Breast epithelium (tissue), 4 donors: ENCODE measurements at places on chromosomes 4 and X. TPM values are rescaled to one million over a fixed set of nuclear protein-coding genes. Genes with fewer than 3 reads are reported as not detected.
A peak's percentile ranks its signal among the peaks of the same experiment; 100 is the strongest.

DNA sequence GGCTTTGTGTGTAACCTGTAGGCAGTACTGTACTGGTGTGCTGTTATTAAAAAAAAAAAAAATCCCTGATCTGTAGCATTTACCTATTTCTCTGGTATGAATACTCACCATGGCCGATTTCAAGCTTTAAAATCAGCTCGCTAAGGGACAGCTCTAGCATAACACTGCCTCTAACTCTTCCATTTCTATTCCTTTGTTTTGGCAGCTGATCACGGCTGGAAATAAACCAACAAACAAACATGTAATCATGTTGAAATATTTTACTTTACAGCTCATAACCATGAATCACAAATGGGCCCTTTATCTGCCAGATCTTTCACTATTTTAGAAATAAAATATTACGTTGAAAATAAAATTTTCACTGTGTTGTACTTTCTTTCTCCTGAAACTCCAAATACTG, 60.5 kb upstream of the IL15 start:
- no peak overlapping the region for H3K27ac ChIP-seq
- no peaks in the 10 kb centered on the region for H3K4me1 ChIP-seq
- H3K27me3 ChIP-seq = no peaks in the 10 kb centered on the region
- DNase-seq = no peak

Gene MAB21L2
- total RNA-seq = 0.15 TPM

- H3K36me3 ChIP-seq = no peaks in the 10 kb centered on the region
- H3K27me3 ChIP-seq = no peaks in the 10 kb centered on the region
- H3K4me3 ChIP-seq = no peak overlapping the region
- H3K4me1 ChIP-seq = no peaks in the 10 kb centered on the region
- no peak overlapping the region for H3K27ac ChIP-seq
- DNase-seq = no peak
Measured at GRCh38 chr4:52202251-52202779, 151.2 kb downstream of the SPATA18 start.

Gene OTC
- total RNA-seq = 0.29 TPM

GRCh38 chr4:40283968-40284367, 51.2 kb upstream of the CHRNA9 start:
- H3K27ac ChIP-seq = no peak overlapping the region
- H3K4me3 ChIP-seq = no peak overlapping the region
- H3K27me3 ChIP-seq = no peaks in the 10 kb centered on the region
- H3K4me1 ChIP-seq = no peaks in the 10 kb centered on the region
- no peak for DNase-seq

Gene GLRA3
- 0.16 TPM for total RNA-seq

GRCh38 chrX:45714866-45715265, 514.2 kb upstream of the DIPK2B start:
- H3K4me3 ChIP-seq = no peak overlapping the region
- H3K27me3 ChIP-seq = peaks cover 27% of the 10 kb centered on the region
- DNase-seq = no peak
- no peaks in the 10 kb centered on the region for H3K36me3 ChIP-seq

- no peaks in the 10 kb centered on the region for H3K4me1 ChIP-seq
- no peak for DNase-seq
- H3K27ac ChIP-seq = no peak overlapping the region
- H3K4me3 ChIP-seq = no peak overlapping the region
Measured at GRCh38 chrX:103817502-103817901, 14.6 kb downstream of the RAB9B start.

Gene STPG2
- 1.6 TPM for total RNA-seq

Gene PPEF1
- total RNA-seq = not detected

DNA sequence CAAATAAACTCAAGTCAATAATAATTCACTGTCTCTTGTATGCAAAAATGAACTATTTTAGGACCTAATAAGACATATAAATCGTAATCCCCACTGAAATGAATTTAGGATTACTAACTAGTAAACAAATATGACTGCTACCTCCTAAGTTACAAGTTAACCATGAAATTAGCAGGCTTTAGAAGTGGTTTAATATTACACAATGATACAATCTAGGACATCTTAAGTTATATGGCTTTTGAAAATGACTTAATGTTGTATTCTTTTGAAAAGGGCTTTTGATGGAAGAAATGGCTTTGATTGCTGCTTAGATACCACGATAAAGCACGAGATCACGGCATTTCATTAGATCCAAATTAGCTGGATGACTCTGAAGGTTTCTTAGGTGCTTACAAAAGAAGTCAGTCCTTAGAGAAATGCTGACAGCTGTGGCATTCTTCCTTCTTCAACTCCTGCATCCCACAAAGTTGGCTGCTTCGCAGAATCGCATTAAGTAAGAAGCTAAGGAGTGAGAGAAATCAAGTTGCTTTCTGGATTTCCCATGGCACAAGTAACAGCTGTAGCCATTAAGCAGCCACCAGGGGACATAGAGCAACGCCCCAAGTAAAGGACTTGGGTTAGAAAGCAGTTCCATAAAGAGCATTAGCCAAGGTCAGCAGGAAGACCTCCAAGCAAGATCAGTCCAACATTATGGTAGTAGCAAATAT, 6.9 kb downstream of the SLC10A7 start:
- no peak overlapping the region for H3K27ac ChIP-seq
- H3K36me3 ChIP-seq = no peaks in the 10 kb centered on the region
- no peaks in the 10 kb centered on the region for H3K27me3 ChIP-seq

Gene C4orf17
- not detected for total RNA-seq

DNA sequence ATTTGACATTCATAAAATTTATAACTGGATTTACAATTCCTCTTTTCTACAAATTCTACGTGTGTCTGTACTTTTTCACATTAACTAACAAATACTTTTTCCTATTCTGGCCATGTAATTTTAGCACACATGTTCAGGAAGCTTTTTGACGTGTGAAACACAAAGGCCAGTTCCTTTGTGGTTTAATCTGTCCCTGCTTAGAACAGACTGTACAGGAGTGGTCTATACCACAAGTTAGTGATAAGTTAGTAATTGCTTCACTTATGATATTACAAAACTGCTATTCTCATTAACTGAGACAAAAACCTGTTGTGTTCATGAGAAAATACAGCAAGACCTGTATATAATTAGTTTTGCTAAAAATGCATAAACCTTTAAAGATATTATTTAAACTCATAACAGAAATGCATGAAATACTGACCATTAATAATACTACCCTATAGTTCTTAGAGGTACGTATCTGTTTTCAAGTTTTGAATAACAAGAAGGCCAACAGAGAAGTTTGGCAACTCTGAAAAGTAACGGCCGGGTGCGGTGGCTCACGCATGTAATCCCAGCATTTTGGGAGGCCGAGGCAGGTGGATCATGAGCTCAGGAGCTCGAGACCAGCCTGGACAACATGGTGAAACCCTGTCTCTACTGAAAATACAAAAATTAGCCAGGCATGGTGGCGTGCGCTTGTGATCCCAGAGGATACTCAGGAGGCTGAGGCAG, 13.7 kb upstream of the AREG start:
- no peak for DNase-seq
- H3K4me1 ChIP-seq = no peaks in the 10 kb centered on the region
- no peak overlapping the region for H3K27ac ChIP-seq
- H3K27me3 ChIP-seq = no peaks in the 10 kb centered on the region
- H3K36me3 ChIP-seq = no peaks in the 10 kb centered on the region

Gene MAGEA4
- total RNA-seq = not detected

DNA sequence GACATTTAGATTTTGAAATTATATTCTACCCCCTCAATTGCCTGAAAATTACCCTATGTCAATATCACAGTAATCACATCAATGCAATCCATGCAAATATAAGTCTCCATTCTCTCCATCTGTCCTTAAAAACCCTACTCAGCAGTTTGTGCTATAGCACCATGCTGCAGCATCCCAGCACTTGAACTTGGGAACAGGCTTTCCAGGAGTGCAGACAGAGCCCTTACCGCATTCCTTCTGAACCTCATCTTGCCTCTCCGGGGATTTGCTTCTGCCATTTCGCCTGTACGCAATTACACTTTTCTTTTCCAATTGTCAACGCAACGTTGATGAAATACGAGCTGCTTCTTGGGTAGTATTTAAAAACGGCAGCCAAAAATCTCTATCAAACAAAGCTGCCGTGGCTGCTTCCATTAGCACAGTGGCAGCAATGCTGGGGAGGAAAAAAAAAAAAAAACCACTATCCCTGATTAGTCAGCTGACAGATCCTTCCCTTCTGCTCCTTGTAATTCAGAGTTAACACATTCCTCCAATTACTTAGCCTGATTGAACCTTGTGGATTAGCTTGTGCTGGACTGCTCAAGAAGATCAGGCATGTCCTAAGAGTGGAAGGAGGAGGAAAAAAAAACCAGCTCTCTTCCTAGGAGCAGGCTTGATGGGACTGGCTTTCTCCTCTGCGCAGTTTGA, 65.6 kb downstream of the MCF2 start:
- H3K36me3 ChIP-seq = no peaks in the 10 kb centered on the region
- H3K27ac ChIP-seq = no peak overlapping the region
- H3K27me3 ChIP-seq = no peaks in the 10 kb centered on the region
- H3K4me1 ChIP-seq = no peaks in the 10 kb centered on the region

Gene CLOCK
- 30.2 TPM for total RNA-seq

Gene AWAT2
- total RNA-seq = not detected

Gene POLN
- 4.7 TPM for total RNA-seq

Gene RIPPLY1
- not detected for total RNA-seq

Gene YY2
- total RNA-seq = 5.0 TPM

- H3K4me1 ChIP-seq = no peaks in the 10 kb centered on the region
- H3K4me3 ChIP-seq = no peak overlapping the region
- no peaks in the 10 kb centered on the region for H3K27me3 ChIP-seq
- DNase-seq = no peak
- no peaks in the 10 kb centered on the region for H3K36me3 ChIP-seq
Measured at GRCh38 chrX:14817571-14817970, 55.3 kb downstream of the FANCB start.

GRCh38 chr4:176320340-176320975, 692 bp downstream of the SPCS3 start:
- peak overlapping the region; percentile 96 for H3K27ac ChIP-seq
- H3K4me3 ChIP-seq = peak overlapping the region; percentile 98
- no peaks in the 10 kb centered on the region for H3K27me3 ChIP-seq
- peak; percentile 86 for DNase-seq

Gene GPRIN3
- 13.2 TPM for total RNA-seq

GRCh38 chr4:3613967-3614730, 81.9 kb upstream of the LRPAP1 start:
- DNase-seq = peak; percentile 31
- H3K4me3 ChIP-seq = no peak overlapping the region
- H3K4me1 ChIP-seq = peaks cover 6% of the 10 kb centered on the region
- no peak overlapping the region for H3K27ac ChIP-seq
- H3K36me3 ChIP-seq = no peaks in the 10 kb centered on the region

DNA sequence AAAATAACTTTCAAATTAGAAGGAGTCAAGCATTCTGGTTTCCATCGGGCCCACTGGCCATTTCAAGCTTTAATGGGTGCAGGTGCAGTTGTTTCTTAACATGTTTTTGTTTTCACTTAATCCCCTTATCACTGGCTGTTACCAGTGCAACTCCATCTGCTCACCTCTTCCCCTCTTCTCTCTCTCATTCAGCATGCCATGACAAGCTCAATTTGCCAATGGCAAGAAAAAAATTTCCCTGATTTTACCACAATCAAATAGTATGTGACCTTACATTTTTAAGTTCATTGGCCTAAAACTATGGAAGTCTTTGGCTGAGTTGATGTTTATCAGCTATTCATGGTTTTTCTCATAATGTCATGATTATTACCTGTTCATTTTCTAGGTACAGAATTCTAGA, 299.1 kb upstream of the BMP3 start:
- no peak for DNase-seq
- no peaks in the 10 kb centered on the region for H3K27me3 ChIP-seq
- no peak overlapping the region for H3K27ac ChIP-seq
- H3K4me1 ChIP-seq = no peaks in the 10 kb centered on the region
- no peak overlapping the region for H3K4me3 ChIP-seq

DNA sequence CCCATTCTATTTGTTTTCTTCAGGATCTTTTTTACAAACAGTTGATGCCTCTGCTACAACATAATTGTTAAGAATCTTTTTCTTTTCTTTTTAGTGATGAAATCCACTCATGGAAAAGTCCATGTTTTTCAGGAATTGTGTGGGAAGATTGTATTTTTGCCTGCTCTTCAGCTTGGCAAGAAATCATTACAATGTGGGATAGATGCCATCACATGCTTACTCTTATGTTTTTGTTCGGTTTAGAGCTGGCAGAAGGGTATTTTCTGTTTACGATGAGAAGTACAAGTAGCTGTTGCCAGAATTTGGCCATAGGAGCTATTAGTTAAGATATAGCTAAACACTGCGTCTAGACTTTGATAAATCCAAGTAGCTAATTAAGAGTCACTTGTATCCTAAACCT, 2585.3 kb downstream of the ARAP2 start:
- no peak overlapping the region for H3K27ac ChIP-seq
- no peak overlapping the region for H3K4me3 ChIP-seq
- no peak for DNase-seq
- H3K27me3 ChIP-seq = no peaks in the 10 kb centered on the region

- H3K27me3 ChIP-seq = no peaks in the 10 kb centered on the region
- peak overlapping the region; percentile 60 for H3K27ac ChIP-seq
Measured at GRCh38 chrX:54042609-54043021, 1.7 kb downstream of the PHF8 start.

DNA sequence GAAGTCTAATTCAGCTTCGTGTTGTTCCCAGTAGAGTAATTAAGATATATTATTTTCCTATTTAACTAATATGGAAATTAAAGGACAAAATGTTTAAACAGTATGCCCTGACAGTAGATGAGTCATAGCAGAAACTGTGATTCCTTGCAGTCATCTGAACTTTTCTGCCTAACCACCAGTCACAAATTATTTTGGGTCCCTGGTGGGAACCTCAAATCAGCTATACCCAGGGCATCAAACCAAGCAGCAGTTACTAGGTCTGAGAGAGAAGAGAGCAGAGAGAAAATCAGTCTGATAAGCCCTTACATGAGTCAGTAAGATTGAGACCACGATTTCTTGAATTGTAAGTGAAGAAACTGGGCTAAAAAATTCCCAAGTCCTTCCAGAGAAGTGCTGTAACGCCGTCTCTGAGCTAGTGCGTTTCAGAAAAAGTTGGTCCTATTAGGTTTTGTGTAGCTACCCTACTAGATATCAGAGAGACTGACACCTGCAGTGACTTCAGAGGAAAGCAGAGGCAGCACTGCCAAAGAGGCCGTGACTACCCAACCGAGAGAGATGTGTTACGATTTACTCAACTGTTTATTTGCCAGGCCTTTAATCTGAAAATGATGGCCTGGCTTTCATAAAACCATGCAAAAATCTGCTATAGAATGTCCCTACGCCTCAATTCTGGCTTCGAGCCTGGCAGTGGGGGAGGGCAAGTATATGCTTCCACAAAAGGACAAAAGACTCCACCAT, 21.7 kb upstream of the GPM6A start:
- H3K36me3 ChIP-seq = no peaks in the 10 kb centered on the region
- no peak overlapping the region for H3K27ac ChIP-seq
- no peak for DNase-seq
- no peak overlapping the region for H3K4me3 ChIP-seq
- H3K27me3 ChIP-seq = no peaks in the 10 kb centered on the region

- no peak overlapping the region for H3K4me3 ChIP-seq
- no peaks in the 10 kb centered on the region for H3K4me1 ChIP-seq
- H3K27ac ChIP-seq = no peak overlapping the region
- DNase-seq = no peak
Measured at GRCh38 chrX:1629244-1629643, 14.4 kb downstream of the ASMT start.

- no peaks in the 10 kb centered on the region for H3K36me3 ChIP-seq
- no peaks in the 10 kb centered on the region for H3K27me3 ChIP-seq
- H3K4me1 ChIP-seq = no peaks in the 10 kb centered on the region
- no peak overlapping the region for H3K4me3 ChIP-seq
- peak overlapping the region; percentile 33 for H3K27ac ChIP-seq
Measured at GRCh38 chr4:124262211-124263179, 450.0 kb downstream of the ANKRD50 start.

GRCh38 chrX:117610806-117611205, 505.8 kb downstream of the KLHL13 start:
- DNase-seq = no peak
- H3K4me1 ChIP-seq = no peaks in the 10 kb centered on the region
- H3K4me3 ChIP-seq = no peak overlapping the region
- H3K27me3 ChIP-seq = no peaks in the 10 kb centered on the region
- H3K36me3 ChIP-seq = no peaks in the 10 kb centered on the region
